KG1 (cell line): ENCODE measurements at places on chromosomes 13 and 19.
A peak's percentile ranks its signal among the peaks of the same experiment; 100 is the strongest.

- peak; percentile 42 for DNase-seq
These were observed 62.1 kb downstream of the DGKH start for GRCh38 chr13:42110410-42111155.

DNA sequence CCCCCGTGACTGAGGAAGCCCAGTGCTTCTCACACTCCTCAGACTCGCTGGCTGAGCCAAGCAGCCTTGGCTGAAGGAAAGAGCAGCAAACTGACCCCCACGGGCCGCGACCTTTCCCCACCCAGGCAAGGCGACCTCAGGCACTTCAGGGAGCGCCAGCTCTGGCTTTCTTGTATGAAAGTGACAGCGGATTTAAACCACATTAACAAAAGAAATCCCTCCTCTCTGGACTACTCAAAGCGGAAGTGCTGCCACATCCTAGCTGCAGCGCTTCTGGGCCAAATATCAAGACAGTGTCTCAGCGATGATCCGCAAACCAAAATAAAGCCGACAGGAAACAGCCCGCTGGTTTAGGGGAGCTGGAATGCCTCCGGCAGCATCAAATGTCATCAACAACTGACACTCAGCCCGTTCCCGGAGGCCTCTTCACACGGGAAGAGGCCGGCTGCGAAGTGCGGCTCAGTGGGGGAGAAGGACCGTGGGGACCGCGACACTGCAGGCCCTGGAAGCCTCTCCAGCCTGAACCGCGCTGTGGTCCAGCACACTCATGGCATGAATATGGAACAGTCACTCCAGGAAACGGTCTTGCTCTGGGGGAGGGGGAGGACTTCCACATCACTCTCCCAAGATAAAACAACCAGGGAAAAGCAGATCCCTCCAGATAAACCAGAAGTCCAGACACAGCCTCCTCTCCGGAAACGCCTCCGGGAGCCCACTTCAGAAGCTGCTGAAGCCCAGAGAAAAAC is 1.4 kb downstream of the RASA3 start:
- peak; percentile 64 for DNase-seq

- DNase-seq, result no peak
These were observed 61.6 kb downstream of the LRCH1 start for GRCh38 chr13:46614582-46614981.

DNA sequence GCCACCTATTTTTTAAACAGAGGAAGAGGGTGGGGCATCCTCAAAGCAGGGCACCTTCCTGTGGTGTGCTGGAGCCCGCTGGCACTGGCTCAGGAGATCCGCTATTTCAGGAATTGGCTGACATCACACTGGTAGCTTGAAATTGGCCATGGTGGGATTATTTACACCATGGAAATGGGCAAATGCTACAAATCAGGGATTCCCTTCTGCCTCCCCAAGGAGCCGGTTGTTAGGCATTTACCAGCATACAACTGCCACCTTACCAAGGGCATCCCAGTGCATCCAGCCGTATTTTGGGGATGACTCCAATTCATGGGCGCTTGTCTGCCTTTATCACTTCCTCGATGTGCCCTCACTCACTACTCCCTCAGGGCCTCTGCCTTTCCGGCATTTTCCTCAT is 14.2 kb downstream of the HRC start:
- DNase-seq, result no peak

DNA sequence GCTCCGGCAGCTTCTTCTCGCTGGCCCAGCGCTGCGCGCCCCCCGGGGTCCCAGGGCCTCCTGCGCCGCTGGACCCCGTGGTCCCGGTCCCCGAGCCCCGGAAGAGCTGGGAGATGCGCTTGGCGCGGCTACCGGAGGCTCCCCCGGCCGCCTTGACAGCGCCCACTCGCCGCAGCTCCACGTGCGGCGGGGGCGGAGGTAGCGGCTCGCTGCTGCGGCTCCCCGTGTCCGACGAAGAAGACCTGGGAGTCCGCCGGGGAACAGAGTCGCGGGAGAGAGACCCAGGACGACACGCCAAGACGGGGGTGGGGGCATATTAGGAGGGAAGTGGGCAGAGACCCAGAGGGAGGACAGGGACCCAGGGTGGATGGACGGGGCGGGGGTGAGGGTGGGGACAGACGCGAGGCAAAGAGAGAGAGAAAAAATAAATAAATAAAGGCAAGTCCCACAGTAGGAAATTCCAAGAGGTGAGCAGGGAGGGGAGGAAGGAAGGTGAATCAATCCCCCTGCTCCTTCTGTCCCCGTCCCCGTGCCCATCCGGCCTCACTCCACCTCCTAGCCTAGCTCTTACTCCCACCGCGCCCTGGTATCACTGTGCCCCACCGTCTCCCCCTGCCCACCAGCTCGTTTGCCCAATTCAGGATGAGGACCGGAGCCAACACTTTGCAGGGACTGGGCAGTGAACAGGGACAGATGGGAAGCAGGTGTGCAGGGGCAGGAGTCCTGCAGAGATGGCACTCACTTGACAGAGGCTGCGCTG is 826 bp downstream of the RASIP1 start:
- no peak for DNase-seq

DNA sequence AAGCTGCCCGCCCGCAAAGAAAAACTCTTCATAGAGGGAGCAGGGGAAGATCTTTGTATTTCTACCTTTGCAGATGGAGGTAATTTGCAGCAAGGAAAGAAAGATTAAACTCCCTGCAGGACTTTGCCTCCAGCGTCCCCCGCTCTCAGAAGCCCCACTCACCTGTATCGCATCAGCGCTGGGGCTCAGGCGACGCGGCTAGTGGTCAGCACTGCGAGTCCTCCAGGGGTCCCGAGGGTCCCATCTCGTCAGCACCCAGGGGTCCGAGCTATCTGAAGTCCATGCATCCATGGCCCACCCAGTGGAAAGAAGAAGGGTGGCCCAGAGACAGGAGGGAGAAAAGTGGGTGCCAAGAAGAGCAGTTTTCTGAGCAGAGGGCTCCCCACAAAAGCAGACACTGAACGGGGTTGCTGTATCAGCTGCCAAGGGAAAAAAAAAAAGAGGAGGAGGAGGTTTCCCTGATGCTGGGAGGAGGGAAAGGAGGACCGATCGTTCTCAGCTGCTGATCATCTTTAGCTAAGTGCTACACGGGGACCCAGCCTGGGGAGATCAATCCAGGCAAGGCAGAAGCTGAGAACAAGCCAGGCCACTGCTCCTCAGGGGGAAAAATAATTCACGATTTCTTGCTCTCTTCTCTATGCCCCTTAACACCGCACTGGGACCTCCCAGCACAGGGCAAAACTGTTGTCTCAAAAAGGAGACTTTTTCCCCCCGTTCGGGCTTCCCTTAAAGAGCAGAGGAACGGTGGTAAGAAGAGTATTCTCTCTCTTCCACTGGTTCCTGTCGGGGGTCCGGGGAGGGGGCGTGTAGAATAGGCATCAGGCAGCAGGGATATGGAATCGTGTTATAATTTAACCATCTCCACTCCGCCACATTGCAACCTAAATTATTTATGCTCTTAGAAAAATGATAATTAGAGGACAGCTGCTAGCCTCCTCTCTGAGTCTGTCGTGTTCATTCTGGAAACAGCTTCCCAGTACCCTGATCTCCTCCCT is 117.7 kb upstream of the CACNA1A start:
- DNase-seq, result no peak

DNA sequence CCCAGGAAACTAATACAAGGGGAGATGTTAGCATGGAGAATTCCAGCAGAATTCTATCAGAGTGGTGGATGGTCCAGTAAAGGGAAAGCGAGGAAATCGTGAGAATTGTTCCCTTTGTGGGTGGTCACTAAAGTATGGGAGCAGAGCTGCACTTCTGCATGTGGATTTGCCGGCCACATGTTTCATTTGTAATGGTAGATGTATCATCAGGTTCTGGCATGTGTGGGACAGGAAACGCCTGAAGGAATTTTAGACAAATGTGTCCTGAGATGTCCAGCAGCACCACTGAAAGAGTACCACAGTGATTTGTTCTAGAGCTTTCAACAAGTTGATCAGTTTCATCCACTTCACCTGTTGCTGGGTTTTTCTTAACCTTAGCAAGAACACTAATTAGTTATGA is 308.4 kb downstream of the SHISA2 start:
- DNase-seq, result no peak

DNA sequence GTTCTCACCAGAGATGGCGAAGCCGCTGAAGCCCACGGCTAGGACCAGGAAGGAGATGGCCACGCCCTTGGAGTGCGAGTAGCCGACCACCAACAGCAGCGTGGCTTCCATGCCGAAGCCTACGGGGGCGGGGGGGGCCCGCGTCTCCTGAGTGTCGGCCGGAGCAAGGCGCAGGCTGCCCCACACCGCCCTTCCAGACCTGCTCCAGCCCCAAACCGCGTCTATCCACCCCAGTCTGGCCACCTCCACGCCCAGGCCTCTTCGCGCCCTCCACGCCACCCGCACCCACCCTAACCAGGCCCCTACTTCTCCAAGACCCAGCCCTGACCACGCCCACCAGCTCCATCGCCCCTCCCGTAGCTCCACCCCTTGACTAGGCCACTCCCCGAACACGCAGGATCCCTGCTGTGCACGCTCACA is 6.2 kb downstream of the GFY start:
- no peak for DNase-seq

- no peak for DNase-seq
These were observed 10.1 kb downstream of the DPY19L3 start for GRCh38 chr19:32415669-32416068.

GRCh38 chr13:32581177-32581786 is 5.0 kb upstream of the PDS5B start:
- DNase-seq, result no peak

- DNase-seq, result no peak
These were observed 76.2 kb upstream of the CSNK1A1L start for GRCh38 chr13:37181620-37182019.

DNA sequence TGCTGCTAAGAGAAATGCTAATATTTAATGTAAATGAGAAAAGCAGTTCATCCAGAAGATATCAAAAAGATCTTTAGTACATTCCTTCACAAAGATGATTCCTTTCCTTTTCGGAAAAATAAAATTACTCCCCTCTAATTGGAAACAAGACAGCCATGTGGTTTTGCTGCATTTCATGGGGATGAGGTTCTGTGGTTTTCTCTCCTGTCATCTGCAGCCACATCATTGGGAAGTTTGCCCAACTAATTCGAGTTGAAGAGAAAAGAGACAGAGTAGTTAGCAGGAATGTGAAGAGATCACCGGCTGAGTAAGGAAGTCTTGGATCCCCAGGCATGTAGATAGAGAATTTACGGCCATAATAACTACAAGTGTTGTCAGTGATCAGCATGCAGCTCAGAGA is 122.1 kb downstream of the CYSLTR2 start:
- no peak for DNase-seq

DNA sequence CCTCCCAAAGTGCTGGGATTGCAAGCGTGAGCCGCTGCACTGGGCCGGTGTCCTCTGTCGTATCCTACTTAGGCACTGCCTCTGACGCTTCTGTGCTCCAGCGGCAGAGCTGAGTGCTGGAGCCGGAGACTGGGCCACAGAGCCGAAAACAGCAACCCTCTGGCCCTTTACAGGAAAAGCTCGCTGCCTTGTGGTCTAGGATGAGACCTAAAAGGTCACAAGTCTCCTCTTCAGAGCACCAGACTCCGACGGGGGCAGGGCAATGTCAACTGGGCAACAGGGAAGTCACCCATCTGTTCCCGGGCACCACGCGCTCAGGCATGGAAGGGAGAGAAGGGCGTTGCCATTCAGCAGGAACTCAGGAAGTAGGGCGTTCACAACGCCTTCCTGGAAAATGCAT is 91.7 kb downstream of the GADD45B start:
- DNase-seq, result no peak

DNA sequence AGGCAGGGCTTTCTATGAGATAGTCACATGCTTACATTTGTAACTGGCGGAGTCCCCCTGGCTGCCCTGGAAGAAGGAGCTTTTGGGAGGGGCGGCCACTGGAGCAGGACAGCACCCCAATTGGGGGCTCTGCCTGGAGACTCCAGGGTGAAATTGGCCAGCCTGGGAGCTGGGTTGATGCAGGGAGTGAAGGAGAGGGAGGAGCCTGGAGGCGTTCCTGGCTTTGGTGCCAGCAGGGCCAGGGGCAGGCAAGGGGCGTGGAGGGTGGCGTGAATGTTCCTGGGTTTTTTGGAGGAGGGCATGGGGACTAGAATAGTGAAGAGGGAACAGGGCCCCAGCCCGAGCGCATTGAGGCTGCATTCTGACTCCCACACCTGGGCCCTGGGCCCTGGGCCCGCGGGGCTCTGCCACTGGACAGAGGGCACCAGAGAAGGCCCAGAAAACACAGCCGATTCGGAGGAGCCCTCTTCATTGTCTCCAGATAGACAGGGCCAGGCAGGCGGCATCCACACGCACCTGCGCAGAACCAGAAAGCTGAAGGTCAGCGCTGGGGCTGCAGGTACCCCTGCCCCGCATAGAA is 29.5 kb downstream of the COMP start:
- DNase-seq, result no peak

- no peak for DNase-seq
These were observed 12.2 kb downstream of the CIC start for GRCh38 chr19:42281146-42281826.

GRCh38 chr13:20195801-20196200 is 3.1 kb upstream of the GJB2 start:
- no peak for DNase-seq

GRCh38 chr19:15296353-15296752 is 36.0 kb downstream of the BRD4 start:
- DNase-seq, result no peak

DNA sequence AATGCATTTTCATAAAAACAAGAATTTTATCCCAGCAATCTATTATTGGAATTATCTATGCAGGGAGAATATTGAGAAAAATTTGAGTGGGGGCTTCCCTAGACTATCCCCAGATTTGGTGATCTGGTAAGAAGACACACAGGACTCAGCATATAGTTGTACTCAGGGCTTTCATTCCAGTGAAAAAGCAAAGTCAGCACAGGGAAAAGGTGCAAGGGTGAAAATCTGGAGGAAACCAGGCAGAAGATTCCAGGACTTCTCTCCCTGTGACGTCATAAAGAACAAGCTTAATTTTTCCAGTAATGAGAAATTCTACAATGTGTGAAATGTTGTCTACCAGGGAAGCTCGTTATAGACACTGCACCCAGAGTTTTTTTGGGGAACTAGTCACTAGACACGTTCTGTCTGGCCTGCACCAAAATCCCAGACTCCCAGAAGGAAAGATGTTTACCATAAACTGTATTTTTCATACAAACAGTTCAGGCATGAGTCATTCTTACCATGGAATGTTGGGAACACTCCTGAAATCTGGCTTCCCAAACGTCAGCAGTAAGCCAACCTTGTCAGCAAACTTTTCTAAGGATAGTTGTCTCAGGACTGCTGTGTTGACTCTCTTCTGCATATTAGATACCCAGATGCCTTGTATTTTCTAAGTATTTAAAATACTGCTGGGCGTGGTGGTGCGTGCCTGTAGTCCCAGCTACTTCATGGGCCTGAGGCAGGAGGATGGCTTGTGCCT is 107.4 kb downstream of the DNAJC3 start:
- no peak for DNase-seq

DNA sequence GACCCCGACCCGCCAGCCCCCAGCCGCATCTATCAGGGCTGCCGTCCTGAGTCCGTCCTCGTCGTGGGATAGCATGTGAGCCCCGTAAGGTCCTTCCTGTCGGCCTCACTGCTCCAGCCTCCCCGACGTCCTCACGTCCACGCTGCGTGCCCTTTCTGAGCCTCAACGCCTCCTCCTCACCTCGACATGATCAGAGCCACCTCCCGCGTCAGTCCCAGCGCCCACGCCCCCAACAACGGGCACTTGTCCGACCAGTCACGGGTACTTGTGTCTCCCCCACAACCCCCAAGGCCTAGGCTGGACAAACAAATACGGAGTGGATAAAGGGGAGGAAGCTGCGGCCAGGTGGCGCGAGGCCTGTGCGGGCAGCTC is 665 bp downstream of the ZNF497 start:
- peak; percentile 60 for DNase-seq

GRCh38 chr13:42412812-42413483 is 141.0 kb downstream of the AKAP11 start:
- DNase-seq, result no peak

GRCh38 chr13:39770221-39771090 is 115.0 kb downstream of the COG6 start:
- no peak for DNase-seq
